Dermis blood vessel endothelial cell (primary cell): ENCODE measurements at places on chromosomes 12 and 14. TPM values are rescaled to one million over a fixed set of nuclear protein-coding genes. Genes with fewer than 3 reads are reported as not detected.

RND1 gene
- 3.4 and 10.9 TPM in 2 replicates for total RNA-seq

ZNF84 gene
- 20.5 and 31.0 TPM in 2 replicates for total RNA-seq

- no peak for DNase-seq
Observed at GRCh38 chr14:61691495-61691894, 3.8 kb upstream of the HIF1A start.

- DNase-seq, result peak; percentile 86
Observed at GRCh38 chr12:77685112-77685511, 145.6 kb upstream of the NAV3 start.

DNA sequence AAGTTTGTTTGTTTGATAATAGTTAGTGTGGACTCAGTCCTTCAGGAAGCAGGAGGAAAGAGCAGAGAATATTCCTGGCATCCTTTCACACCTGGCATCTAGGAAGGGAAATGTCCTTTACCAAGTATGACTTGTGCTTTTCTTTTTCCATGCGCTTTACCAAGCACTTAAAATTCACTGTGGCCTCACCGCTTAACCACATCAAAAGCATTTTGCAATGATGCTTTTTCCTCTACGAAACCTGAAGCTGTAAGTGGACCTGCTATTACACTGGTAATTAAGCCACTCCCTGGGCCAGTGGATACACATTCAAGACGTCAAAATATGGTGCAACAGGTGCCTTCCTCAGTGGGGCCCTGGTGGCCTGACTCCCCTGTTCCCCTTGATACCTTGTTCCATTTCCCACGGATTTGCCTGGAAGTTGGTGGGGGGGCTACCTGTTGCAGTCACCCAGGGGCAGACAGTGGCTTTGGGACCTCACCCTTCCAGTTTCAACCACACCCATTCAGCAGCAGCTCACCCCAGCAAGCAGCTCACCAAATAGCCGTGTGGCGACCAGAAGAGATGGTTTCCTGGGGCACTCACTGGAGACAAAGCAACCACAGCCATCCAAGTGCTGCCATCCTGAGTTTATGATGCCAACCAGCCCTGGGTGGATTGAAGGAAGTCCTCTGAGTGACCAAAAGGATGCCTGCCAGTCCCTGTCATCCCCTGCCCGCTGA lies 14.2 kb upstream of the FZD10 start:
- DNase-seq, result no peak

DNA sequence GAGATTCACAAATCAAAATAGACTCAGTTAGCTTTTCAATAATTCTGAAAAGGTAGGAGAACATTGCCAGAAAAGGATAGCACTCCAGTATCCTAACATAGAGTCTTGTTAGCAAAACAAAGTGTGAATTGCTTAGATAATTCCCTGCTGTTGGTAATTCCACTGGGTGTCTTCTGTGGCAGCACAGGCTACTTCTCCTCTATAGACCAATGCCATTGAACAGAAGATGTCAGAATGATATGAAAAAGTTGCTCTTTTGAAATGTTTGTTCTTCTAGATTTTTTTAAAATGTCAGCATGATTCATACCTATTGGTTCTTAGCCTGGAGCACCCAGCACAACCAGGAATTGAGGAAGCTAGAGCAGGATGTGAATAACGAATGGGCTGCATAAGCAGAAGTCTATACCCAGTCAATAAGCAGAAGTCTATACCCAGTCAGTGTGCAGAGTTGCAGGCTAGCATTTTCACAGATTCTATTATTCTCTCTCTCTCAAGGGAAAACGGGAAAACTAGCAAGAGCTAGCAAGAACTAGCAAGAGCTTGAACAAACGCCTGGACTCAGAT lies 112.8 kb downstream of the SYT1 start:
- DNase-seq, result peak; percentile 43

GRCh38 chr12:1632702-1633101 lies 3.7 kb downstream of the WNT5B start:
- no peak for DNase-seq

HOXC6 gene
- under 0.01 and 0.05 TPM in 2 replicates for total RNA-seq

MYF5 gene
- not detected in 2 replicates for total RNA-seq

AKAP3 gene
- 0.85 and 2.4 TPM in 2 replicates for total RNA-seq

GRCh38 chr14:51527073-51527472 lies 124.6 kb upstream of the FRMD6 start:
- DNase-seq, result no peak

GRCh38 chr14:54447231-54447692 lies 6.1 kb upstream of the CNIH1 start:
- DNase-seq, result no peak

DNA sequence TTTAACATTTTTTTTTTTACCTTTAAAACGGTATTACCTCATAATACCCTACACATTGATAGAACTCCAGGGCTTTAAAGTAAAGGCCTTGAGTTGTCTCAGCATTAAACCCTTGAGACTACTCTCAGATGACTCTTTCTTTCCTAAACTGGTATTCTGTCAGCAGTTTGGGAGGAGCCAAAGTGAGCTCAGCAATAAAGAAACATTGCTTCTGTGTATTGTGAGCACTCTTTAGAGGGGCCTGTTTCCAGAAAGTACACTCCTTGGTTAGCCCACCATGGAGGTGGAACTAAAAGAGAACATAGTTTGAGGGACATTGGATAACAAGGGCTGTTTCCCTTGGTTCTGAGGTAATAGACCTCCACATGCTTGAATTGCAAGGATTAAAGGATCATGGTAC lies 20.4 kb downstream of the MAP3K12 start:
- DNase-seq, result no peak

TM7SF3 gene
- total RNA-seq, result 80.0 and 109 TPM in 2 replicates

GRCh38 chr14:100907240-100907639 lies 3.7 kb upstream of the RTL1 start:
- DNase-seq, result no peak

TAS2R10 gene
- 0.17 and 0.37 TPM in 2 replicates for total RNA-seq

DNA sequence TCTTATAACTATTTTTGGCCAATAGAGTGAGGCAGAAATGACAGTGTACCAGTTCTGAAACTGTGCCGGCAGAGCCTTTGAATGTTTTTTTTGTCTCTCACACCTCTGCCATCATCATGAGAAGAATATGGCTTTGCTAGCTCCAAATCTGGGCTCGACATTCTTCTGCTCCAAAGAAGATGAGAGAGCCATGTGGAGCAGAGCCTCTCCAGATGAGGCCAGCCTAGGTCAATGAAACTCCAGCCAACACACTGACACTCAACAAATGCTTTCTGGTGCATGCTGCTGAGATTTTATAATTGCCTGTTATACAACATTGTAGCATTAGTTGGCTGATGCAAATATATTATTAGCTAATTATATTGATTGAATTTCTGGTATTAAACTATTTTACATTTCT lies 154.7 kb downstream of the SLC38A4 start:
- DNase-seq, result no peak

GRCh38 chr14:33676135-33676566 lies 274.7 kb downstream of the EGLN3 start:
- peak; percentile 44 for DNase-seq

GRCh38 chr12:99522456-99522855 lies 125.1 kb upstream of the GARIN6 start:
- no peak for DNase-seq

DNA sequence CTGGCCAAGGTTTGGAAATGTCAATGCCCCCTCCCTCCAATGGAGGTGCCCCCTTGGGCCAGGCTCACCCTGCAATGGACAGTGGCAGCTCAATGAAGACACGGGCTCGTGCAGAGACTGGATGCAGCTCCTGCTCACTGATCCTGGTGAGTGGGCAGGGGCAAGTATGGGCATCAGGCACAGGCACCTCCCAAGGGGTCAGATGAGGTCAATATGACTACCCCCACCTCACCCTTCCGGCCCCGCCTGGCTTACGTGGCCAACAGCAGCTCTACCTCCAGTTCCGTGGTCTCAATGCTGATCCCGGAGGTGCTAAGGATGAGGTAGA lies 13.6 kb downstream of the ITGA7 start:
- no peak for DNase-seq

HIP1R gene
- 132 and 200 TPM in 2 replicates for total RNA-seq

CCNB1IP1 gene
- 30.8 and 33.0 TPM in 2 replicates for total RNA-seq
